ENCODE measurements at places on chromosomes 2 and 18.
A peak's percentile ranks its signal among the peaks of the same experiment; 100 is the strongest.

GRCh38 chr2:135475128-135475527 is 55.9 kb downstream of the ZRANB3 start:
- DNase-seq: no peak

DNA sequence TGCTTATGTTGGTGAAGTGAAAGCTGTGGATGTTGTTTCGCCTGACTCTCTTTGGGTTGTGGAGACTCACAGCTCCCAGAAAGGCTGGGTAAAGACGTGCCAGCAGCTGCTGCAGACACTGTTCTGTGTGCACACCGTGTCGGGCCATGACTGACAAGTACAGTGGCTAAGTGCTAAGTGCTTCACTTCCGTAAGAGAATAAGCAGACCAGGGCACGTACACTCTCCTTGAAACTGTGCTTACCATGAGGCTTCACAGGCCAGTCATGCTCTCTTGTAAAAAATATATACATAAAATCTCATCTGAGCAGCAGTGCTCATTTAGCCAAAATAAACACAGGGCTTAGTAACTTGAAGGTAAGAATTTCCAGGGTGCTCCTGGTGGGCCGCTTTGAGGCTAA is 86.0 kb downstream of the NRP2 start:
- no peak for DNase-seq

- DNase-seq: no peak
Observed at GRCh38 chr2:20589975-20590703, 60.8 kb downstream of the HS1BP3 start.

- no peak for DNase-seq
Observed at GRCh38 chr2:159792599-159792998, 5.4 kb downstream of the CD302 start.

DNA sequence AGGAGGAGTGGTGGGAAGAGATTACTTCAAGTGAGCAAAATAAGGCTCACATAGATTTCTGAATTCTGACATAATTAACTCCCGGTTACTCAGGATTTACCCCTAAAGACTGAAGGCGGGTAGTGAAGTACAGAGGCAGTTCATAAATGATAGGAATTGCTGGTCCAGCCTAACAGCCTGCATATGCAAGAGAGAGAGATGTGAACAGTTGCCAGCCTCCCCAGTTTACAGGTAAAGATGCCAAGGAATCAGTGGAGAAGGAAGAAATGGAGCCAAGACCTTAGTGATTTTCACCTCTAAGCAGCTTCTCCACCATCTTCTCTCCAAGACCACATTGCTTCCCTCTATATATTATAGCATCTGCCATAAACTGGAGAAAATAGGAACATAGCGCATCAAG is 91.8 kb upstream of the THUMPD2 start:
- DNase-seq: peak; percentile 90

- no peak for DNase-seq
Observed at GRCh38 chr18:23722646-23723045, 33.4 kb downstream of the LAMA3 start.
